H7 (cell line): ENCODE measurements at places on chromosomes 3 and 15. TPM values are rescaled to one million over a fixed set of nuclear protein-coding genes. Genes with fewer than 3 reads are reported as not detected.

TMC3 gene
- total RNA-seq, result not detected in 2 replicates

SPG21 gene
- 53.2 and 59.9 TPM in 2 replicates for total RNA-seq

SEMA3B gene
- total RNA-seq, result 2.8 and 4.4 TPM in 2 replicates

TRPM1 gene
- total RNA-seq, result 0.48 and 0.89 TPM in 2 replicates

ZKSCAN7 gene
- 6.5 and 13.0 TPM in 2 replicates for total RNA-seq

PFN2 gene
- 236 and 243 TPM in 2 replicates for total RNA-seq

DCBLD2 gene
- total RNA-seq, result 43.8 and 49.6 TPM in 2 replicates

AP2M1 gene
- 567 and 667 TPM in 2 replicates for total RNA-seq

KBTBD12 gene
- total RNA-seq, result not detected in 2 replicates
